Heart right ventricle (tissue), 16 donors: ENCODE measurements at places on chromosomes 1 and 21. TPM values are rescaled to one million over a fixed set of nuclear protein-coding genes. Genes with fewer than 3 reads are reported as not detected.

- DNase-seq, result no peak
Measured at GRCh38 chr1:66464351-66464750, 69.6 kb upstream of the SGIP1 start.

DNA sequence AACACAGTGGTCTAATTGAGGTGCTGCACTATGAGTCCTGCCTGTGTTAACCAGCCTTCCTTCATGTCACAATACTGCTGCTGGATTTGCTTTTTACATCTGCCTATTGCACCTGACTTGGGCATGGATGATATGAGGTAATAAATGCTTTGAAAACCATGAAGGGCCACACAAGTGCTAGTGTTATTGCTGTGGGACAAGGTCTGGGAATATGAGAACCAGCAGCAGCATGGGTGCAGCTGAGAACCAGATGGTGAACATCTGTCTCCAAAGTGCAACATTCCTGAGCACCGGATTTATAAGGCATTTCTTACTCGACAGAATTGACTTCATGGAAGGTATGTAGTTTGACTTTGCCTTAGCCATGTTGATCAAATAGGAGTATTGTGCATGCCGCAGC lies 16.6 kb downstream of the TRIM45 start:
- no peak for DNase-seq

DNA sequence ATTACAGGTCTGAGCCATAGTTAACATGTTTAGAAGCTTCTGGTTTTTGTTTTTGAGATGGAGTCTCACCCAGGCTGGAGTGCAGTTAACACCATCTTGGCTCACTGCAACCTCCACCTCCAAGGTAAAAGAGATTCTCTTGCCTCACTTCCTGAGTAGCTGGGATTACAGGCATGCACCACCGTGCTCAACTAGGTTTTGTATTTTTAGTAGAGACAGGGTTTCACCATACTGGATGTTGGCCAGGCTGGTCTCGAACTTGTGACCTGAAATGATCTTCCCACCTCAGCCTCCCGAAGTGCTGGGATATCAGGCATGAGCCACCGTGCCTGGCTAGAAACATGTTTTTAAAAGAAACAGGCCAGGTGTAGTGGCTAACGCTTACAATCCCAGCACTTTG lies 10.5 kb downstream of the NDUFS5 start:
- DNase-seq, result no peak

DNA sequence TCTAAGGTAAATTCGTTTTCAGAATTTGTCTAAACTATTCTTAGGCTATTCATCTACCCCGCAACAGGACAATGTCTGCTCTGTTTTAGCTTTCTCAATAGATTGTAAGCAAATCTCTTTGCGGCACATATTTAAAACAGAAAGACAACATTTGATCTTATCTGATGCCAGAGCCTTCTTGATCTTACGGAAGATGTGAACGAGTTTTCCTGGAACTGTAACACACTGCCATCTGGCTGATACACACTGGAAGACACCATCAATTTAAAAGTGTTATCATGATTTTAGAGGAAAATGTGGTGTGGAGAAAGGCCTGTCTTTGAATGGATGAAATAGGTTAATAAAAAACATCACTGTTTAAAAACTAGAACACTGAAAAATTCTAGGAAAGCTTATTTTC lies 36.1 kb downstream of the COA6 start:
- DNase-seq, result no peak

- no peak for DNase-seq
Measured at GRCh38 chr1:184473176-184473966, 86.5 kb downstream of the C1orf21 start.

Gene DEPDC1
- 0.25 TPM for total RNA-seq
